ENCODE measurements at places on chromosomes 13 and 19. TPM values are rescaled to one million over a fixed set of nuclear protein-coding genes. Genes with fewer than 3 reads are reported as not detected.

ACER1 gene
- total RNA-seq: not detected

SMIM44 gene
- not detected for total RNA-seq

- peak overlapping the region; percentile 78 for H3K27ac ChIP-seq
- peak; percentile 12 for DNase-seq
- H3K36me3 ChIP-seq: no peaks in the 10 kb centered on the region
Observed at GRCh38 chr19:18832306-18833140, 764 bp downstream of the UPF1 start.

DNA sequence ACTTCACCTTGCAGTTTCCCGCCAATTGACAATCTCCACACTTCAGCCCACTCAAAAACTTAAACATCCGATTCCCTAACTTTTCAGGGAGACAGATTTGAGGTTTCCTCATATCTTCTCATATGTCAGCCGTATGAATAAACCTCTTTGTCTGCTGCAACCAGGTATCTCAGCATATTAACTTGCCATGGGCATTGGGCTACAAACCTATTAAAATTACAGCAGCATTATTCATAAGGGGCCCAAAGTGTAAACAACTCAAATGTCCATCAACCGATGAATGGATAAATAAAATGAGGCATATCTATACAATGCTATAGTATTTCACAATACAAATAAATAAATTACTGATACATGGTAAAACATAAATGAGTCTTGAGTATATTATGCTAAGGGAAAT, 179.4 kb upstream of the ATXN8OS start:
- H3K4me3 ChIP-seq: no peak overlapping the region
- H3K4me1 ChIP-seq: no peaks in the 10 kb centered on the region
- H3K27me3 ChIP-seq: no peaks in the 10 kb centered on the region
- H3K36me3 ChIP-seq: no peaks in the 10 kb centered on the region

ZSCAN4 gene
- not detected for total RNA-seq

CRLF1 gene
- total RNA-seq: 2.5 TPM

DNA sequence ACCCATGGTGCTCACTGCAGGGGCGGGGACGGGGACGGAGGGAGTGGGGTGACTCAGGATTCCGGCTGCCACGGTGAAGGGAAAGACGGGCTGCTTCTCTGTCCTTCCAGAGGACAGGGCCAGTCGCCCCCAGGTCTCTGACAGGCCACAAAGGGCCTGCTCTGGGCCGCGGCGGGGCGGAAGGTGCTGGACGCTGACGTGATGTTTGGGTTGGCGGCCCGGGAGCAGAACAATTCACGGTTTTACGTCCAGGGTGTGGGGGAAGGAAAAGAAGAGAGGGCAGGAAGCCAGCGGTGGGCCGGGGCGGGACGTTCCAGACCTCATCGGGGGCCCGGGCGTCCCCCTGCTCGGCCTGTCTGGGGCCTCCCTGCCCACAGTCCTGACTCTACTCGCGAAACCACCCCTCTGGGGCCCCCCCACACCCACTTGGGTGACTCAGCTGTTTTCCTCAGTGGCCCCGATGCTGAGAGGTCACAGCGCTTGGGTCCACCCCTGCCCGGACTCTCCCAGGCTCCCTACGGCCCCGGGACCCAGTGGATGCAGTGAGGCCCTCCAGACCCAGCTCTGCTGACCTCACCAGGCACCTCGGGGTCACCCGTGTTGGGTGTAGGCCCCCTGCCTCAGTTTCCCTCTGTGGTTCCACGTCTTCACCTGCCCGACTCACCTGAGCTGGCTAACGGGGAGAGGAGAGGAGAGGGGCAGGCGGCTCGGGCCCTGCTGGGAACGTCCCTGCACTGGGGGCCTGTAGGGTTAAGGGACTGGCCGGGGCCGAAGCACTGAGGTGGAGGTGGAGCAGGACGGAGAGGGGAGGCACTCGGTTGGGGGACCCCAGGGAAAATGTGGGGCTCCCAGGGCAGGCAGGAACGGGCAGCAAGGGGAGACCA, 29.2 kb downstream of the PIP5K1C start:
- peak overlapping the region; percentile 49 for H3K4me3 ChIP-seq
- peak overlapping the region; percentile 95 for H3K27ac ChIP-seq
- peaks cover 5% of the 10 kb centered on the region for H3K36me3 ChIP-seq

DNA sequence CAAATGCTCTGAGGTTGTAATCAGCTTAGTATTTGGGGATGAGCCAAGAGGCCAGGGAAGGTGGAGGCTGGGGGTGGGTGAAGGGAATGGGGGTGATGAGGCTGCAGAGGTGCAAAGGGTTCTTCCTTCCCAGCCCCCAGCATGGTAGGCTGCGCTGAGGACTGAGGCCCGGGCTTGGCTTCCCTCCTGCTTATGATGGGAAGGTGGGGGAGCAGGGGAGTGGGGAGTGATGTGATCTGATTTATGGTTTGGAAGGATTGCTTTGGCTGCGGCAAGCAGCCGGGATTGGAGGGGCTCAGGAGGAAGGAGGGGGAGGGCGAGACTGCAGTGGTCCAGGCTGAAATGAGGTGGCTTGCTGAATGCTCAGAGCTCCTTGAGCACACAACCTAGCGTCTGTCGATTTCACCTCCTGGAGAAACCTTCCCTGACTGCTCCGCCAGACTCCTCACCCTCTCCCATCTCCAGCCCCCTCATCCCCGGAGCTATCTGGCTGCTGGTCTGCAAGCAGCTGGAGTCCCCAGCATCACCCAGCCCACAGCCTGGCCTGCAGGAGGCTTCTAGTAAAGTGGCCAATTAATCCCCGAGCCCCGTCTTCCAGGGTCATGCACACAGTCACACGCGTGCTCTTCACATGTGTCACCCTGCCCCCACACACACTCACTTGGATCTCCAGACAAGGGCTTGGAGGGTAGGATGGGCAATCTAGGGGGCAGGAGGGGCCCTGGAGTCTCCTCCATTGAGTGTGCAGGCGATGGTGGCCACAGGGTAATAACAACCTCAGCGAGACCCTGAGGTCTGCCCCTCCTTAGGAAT, 757 bp upstream of the CLEC11A start:
- H3K4me3 ChIP-seq: peak overlapping the region; percentile 80
- peak overlapping the region; percentile 77 for H3K27ac ChIP-seq
- DNase-seq: no peak
- H3K36me3 ChIP-seq: peaks cover 2% of the 10 kb centered on the region
- no peaks in the 10 kb centered on the region for H3K27me3 ChIP-seq

DNA sequence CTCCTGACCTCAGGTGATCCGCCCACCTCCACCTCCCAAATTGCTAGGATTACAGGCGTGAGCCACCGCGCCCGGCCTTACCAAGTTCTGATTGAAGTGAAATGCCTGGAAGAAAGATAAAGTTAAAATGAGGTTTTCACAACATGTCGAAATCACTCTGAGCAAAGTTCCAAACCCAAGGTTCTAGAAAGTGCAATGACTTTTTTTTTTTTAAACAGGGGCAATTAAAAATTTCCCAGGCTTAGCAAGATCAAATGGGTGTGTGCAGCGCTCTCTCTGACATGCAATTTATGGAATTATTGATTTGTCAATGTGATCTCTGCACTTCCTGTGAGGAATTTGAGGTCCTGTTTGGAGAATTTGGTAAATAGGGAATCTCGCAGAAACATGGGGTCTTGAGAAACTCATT, 12.8 kb upstream of the MAP2K2 start:
- DNase-seq: no peak
- peaks cover 2% of the 10 kb centered on the region for H3K4me1 ChIP-seq
- no peak overlapping the region for H3K4me3 ChIP-seq
- H3K27me3 ChIP-seq: no peaks in the 10 kb centered on the region
- H3K27ac ChIP-seq: no peak overlapping the region

All from fibroblast of lung (primary cell).